Activated naive CD8-positive, alpha-beta T cell treated with anti-CD3 and anti-CD28 coated beads for 36 hours (primary cell): ENCODE measurements at places on chromosomes 5 and 9. TPM values are rescaled to one million over a fixed set of nuclear protein-coding genes. Genes with fewer than 3 reads are reported as not detected.

DNA sequence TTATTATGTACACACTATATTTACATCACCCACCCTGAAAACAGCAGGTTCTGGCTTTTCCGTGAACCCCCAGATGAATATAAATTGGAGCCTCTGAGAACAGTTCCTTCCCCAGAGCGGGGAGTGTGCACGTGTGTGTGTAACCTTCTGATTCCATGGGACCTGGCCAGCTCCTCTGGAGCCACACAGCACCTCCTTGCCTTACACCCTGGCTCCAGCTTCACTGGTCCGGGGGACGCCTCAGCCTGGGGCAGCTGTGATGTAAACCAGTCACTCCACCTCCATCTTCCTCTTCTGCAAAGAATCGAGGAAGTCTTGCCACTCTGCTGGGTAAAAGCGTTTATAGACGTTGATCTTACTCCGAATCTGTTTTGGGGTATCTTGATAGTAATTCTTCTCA is 4.4 kb downstream of the NOP16 start:
- H3K4me3 ChIP-seq, result no peak overlapping the region
- no peak overlapping the region for H3K27ac ChIP-seq

The DMRTA1 gene
- not detected for total RNA-seq

The DMGDH gene
- not detected for total RNA-seq

The GLDC gene
- 0.64 TPM for total RNA-seq
